Ecto neural progenitor cell (in vitro differentiated cells): ENCODE measurements at places on chromosomes 12 and 14.
A peak's percentile ranks its signal among the peaks of the same experiment; 100 is the strongest.

- no peak for DNase-seq
Observed at GRCh38 chr12:2641207-2641606, 153.6 kb upstream of the FKBP4 start.

DNA sequence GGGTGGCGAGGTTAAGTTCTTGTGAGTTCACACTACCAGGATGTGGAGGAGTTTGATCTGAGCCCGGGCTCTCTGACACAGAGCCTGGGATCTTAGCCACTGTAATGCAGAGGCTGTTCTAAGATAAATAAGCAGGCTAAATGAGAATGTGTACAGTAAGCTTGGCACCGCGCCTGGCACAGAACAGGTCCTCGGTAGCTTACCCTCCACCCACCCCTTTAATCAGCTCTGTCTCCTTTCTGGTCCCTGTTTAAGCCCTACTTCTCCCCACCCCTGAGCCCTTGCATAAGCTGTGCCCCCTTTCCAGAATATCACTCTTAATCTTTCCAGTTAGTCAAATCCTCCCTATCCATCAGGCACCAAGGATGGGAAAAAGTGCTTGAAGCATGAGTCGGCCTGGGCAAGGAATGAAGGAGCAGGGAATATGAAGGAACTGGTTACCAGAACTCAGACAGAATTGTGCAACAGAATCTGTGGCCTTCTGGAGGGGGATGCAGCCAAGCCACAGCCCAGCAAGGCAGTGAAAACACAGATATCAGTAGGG, 32.8 kb upstream of the CMKLR1 start:
- no peak for DNase-seq

DNA sequence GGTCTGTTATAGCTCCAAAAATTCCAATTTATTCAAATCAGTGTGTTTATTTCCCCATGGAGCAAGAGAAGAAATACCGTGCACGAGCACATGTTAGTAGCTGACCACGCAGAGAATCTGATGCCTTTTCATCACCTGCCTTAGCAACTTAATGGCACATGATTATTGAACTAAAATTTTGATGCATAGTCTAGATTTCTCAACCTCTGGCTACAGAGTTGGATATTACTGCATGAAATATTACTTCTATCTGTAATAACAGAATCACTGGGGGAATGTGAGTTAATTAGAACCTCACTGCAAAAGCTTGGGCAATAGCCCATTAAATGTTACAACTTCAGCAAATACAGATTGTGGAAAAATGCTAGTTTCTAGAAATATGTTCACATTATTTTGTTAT, 335.8 kb downstream of the FLRT2 start:
- no peak for DNase-seq

DNA sequence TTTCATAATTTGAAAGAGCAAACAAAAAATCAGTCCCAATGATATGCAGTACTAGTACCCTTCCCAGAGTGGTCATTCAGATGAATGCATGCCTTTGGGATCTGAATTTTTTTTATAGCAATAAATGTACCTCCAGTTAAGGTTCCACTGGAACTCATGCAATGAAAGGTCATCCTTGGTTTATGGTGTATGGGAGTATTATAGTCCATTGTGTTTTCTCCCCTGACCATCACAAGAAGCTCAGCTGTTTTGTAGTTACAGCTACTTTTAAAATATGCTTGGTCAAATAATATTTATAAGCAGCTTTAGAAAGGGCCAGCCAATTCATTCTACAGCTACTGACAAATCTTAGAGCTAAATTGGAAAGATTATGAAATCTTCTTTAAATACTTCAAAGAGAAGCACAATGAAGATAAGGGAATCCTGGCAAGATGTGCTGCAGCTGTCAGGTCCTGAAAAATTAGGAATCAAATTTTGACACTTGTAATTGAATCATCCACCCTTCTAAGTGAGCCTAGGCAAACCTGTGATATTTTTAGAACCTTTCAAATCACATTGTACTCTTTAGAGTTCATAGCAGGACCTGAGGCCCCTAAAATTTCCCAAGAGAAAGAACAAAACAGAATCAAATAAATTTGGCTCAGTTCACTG, 46.5 kb downstream of the IFT81 start:
- DNase-seq = no peak

DNA sequence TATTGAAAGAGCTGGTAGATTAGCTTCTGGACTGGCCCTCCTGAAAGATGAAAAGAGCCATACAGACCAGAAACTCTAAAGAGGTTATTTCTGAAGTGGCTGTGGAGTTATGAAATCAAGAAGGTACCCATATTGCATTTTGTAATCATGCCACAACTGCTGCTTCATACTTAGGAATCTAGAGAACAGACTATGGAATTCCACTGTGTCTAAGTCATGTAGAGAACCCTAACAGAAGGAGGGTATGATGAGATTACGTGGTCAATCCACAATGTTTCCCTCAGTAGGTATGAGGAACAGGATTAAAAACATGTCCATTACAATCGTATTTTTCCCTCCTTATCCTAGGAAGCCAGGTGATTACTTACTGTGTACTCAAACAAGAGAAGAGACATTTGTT, 708.8 kb downstream of the RERGL start:
- no peak for DNase-seq

GRCh38 chr12:112796067-112796466, 4.5 kb downstream of the RPH3A start:
- no peak for DNase-seq

DNA sequence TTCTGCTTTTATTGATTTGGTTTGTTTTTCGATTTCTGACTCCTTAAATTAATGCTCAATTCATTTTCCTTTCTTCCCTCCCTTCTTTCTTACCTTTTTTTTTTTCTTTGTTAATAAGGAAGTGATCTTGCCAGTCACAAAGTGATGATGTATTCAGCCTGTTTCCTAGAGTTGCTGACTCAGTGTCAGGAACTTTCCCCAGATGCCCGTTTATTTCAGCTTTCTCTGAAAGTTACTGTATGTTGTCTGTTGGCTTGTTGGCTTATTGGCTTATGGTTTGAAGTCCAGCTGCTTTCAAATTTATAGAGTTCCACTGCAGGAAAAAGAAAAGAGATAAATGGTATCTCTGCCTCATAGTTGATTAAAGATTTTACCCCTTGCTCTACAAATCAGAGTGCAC, 12.4 kb upstream of the SLC6A15 start:
- no peak for DNase-seq

GRCh38 chr12:120760349-120761254, 35.0 kb downstream of the ACADS start:
- no peak for DNase-seq

DNA sequence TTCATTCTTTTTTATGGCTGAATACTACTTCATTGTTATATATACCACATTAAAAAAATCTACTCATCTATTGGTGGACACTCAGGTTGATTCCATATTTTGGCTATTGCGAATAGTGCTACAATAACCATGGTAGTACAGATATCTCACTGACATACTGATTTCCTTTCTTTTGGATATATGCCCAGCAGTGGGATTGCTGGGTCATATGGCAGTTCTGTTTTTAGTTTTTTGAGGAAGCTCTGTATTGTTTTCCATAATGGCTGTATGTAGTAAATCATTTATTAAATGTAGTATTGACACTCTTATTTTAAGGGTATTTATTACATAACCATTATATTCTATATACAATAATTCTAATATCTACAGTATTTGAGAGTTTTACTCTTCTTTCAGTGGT, 43.7 kb downstream of the PTCSC3 start:
- DNase-seq = no peak

DNA sequence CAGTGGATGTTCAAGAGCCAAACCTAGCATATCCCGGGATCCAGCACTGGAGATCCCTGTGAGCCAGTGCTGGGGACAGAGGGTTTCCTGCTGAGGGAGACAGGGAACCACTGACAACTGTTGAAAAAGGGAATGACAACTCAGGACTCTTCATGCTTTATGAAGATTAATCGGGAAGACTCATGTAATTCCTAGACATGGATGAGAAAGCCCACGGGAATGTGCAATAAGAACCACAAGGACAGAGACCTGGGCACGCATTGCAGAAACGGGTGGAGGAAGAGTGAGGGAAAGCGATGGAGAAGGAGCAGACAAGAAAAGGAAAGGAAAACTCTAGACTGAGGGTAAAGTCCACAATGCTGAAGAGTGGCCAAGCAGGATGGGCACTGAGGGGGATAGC, 296.0 kb downstream of the PCNX1 start:
- no peak for DNase-seq

DNA sequence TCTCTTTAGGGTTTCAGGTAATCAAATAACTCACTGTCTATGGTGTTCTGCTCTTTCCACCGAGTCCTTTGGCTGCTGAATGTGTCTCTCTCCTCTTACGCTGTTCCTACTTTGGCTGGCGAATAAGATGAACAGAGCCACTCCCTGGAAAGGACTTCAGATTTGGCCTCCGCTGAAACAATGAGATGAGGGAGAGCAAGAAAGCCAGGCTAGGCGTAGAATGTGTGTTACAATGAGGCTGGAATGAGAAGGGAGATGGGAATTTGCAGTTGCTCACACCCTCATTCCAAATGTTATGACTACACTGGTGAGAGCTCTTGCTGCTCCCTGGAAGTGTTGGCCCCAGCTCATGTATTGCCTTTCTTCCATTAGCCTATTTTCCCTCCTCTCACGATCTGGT, at the start of gene MFAP5:
Gene MFAP5 (minus strand): TSS at position 234 of the 400 bp plus-strand sequence. CDS start 722 bp downstream, outside the sequence.
- no peak for DNase-seq

GRCh38 chr14:90696720-90697119, 119.5 kb downstream of the TTC7B start:
- DNase-seq = no peak

GRCh38 chr14:59520224-59520623, 35.9 kb downstream of the JKAMP start:
- DNase-seq = no peak

- no peak for DNase-seq
Observed at GRCh38 chr12:79766705-79767464, 76.1 kb upstream of the PAWR start.

DNA sequence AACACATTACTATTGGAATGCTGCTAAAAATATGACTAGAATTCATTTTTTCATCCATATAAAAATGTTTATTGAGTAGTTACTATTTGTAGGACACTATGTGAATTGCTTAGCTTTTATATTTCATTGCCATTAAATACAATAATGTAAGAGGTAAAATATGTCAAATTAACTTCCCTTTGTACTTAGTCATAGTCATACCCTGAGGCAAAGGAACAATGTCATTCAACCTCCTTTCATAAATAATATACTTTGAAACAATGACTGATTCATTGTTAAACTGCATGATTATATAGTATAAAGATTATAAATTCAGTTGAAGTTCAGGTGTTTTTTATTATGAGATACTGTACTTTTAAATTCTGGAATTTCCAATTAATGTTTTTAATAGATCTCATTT, 105.2 kb downstream of the GARIN6 start:
- DNase-seq = no peak

- DNase-seq = peak; percentile 44
Observed at GRCh38 chr14:102911991-102912761, 10.3 kb upstream of the AMN start.

DNA sequence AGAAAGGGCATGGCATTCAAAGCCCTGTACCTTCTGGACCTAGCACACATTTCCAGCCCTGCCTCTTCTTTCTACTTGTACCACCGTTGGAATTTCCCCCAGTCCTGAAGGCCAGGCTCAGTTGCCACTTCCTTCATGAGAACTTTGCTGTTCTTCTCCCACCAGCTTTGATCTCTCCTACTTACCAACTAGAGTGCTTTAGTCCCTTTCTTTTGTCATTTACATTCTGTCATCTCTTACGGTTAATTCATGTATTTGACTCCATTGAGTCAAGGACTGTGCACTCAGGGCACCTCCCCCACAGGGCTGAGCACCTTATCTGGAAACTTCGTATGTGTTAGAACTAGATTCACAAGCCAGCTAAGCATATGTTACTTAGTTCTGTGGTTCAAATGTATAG, 26.3 kb downstream of the BICDL1 start:
- no peak for DNase-seq

- DNase-seq = peak; percentile 58
Observed at GRCh38 chr14:22070119-22070982, 396.7 kb upstream of the OR4E1 start.

DNA sequence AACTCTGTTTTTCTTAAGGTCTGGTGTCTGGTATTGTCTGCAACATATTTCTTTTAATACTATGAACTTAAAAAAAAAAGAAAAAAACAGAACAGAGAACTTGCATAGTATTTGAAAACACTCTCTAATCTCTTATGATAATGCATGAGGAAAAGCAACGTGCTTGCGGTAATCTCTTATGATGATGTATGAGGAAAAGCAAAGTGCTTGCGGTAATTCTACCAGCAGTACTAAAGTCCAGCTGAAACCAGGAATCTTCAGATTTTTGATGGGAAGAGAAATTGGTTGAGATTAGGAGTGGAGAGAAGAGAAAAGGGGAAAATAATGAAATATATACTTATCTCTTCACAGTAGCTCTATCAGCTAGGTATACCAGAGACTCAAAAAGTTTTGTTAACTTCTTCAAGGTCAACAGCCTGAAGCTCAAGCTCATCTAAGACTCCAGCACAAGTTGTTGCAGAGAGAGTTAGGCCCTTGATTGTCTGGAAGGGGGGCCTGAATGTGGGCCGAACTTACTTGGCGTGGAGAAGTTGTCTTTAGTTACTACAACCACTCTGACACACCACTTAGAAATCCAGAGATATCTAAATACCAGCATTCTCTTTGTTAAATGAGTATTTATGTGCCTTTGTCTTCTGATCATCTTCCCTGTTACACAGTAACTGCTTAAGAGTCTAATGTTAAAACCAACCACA, 240.4 kb downstream of the PRKD1 start:
- DNase-seq = no peak
